ENCODE measurements at places on chromosomes 3 and 15.

- DNase-seq: no peak
Observed at GRCh38 chr3:108021131-108021530, 69.7 kb downstream of the CD47 start.

DNA sequence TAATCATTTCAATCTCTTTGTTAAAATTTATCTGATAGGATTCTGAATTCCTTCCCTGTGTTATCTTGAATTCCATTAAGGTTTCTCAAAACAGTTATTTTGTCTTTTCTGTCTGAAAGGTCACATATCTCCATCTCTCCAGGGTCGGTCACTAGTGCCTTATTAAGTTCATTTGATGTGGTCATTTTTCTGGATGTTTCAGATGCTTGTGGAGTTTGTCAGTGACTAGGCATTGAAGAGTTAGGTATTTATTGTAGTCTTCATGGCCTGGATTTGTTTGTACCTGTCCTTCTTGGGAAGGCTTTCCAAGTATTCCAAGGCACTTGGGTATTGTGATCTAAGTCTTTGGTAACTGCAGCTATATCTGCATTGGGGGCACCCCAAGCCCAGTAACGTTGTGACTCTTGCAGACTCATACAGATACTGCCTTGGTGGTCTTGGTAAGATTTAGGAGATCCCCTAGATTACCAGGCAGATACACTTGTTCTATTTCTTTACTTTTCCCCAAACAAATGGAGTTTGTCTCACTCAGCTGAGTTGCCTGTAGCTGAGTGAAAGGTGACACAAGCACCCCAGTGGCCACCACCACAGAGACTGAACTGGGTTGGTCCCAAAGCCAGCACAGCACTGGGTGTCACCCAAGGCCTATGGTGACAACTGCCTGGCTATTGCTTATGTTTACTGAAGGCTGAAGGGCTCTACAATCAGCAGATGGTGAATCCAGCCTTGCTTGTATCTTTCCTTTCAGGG, 18.9 kb upstream of the SLC27A2 start:
- no peak for DNase-seq

DNA sequence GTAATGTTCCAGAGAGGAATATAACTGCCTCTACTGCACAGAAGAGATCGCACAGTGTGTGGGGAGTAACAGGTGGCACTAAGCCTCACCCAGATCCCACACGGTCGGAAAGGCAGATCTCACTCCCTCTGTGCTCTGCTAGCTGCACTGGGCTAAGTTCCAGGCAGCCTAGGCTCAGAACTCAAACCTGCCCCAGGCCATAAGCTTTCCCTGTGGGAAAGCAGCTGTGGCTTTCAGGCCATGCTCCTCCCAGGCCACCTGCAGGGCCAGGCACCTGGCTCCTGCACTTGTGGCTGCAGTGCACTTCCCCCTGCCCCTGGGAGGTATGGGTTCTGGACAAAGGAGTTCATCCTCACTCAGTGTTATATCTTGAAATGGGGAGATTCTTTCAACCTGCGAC, 27.5 kb downstream of the PCCB start:
- no peak for DNase-seq

GRCh38 chr3:110711851-110712516, 359.6 kb upstream of the NECTIN3 start:
- no peak for DNase-seq

- no peak for DNase-seq
Observed at GRCh38 chr15:67955252-67955651, 98.9 kb upstream of the PIAS1 start.

- DNase-seq: no peak
Observed at GRCh38 chr3:189372243-189372642, 200.5 kb downstream of the TPRG1 start.

GRCh38 chr3:28291577-28291976, 50.2 kb downstream of the CMC1 start:
- DNase-seq: no peak

DNA sequence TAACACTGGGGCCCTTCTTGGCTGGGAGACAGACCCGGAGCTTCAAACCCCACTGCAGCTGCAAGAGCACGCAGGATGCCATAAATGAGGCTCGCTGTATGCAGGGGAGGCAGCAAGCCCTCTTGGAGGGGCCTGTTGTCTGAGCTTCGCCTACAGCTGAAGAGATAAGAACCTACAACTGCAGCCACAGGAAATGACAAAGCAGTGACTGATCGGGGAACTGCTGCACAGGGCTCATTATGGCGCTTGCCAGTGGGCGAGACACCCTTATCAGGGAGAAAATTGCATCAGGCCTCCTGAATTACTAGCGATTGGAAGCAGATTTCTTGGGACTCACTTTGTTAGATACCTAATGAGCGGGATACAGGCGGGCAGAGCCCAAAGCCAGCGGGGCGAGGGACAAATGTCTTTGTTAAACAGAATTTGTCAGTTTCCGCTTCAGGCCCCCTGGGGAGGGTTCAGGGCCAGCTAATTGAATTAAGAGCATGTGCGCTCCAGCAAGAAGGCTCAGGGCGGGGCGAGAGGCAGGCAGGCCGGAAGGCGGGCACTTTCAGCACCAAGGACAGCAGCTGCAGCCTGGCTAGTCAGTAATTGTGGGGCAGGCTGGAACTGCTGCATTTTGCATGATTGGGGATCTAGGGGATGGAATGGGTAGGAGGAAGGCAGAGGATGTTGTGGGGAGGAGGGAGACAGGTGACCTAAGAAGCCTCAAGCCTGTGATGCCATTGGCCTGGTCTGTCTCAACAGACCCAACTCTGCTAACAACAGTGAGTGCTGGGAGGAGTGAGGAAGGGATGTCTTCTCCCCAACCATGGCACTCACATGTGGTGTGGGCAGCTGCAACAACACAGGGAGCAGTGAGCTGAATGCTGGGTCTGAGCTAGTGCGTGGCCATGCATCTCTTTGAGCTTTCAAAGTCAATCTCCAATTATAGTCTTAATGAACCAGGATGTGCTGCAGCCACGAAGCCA, 55.3 kb downstream of the CCDC33 start:
- no peak for DNase-seq

DNA sequence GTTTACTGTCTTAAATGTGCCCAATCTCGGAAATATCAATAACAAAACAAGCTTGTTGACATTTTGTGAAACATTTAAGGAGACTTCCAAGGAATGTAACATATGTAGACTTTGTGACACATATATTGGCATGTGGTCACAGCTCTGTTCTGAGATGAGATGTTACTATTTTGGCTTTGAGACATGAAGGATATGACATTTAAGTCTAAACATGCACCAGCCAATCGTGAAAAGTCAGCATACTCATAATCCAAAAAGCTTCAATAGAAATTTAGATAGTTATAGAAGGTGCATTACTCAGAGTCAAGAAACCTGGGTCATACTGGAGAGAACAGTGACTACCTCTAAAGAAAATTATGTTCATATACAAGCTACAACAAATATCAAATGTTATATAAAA, 13.4 kb downstream of the COMMD2 start:
- no peak for DNase-seq

DNA sequence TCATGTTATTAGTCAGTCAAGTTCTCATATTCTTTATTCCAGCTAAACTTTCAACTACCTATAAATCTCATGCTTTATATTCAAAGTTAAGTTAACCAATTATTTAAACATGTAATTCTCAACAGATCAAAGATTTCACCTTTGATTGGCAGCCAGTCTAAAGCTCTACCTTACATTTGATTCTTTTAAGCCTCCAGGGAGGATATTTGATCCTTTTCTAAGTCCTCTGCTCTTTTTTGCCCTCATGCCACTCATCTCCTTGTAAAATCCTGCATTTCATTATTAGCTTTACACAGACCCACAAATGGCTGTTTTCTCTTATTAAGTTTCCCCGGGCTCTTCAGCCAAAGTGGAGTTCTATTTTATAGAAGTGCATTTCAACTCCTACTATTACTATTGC, 134.1 kb downstream of the NLGN1 start:
- DNase-seq: no peak

- DNase-seq: no peak
Observed at GRCh38 chr3:8536096-8537056, 34.8 kb downstream of the LMCD1 start.

GRCh38 chr15:41811432-41812195, 16.3 kb upstream of the JMJD7 start:
- DNase-seq: no peak

- no peak for DNase-seq
Observed at GRCh38 chr3:138827222-138827621, 7.5 kb downstream of the PIK3CB start.

DNA sequence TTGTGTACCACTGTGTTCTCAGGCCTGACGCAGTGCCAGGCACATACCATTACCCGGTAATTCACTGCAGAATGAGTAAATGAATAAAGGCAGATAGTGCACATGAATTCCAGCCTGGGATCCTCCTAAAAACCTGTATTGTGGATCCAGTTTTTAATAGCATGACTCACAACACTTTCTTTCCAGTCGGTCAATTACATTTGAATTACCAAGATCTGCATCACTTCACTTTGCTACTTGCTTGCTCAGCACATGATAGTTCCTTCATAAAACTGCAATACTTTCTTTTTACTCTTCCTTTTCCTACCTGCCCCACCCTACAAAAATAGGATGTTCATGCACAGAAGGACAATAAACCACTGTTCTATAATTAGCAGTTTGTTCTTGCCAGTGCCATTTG, 553.8 kb downstream of the MAGI1 start:
- no peak for DNase-seq

- no peak for DNase-seq
Observed at GRCh38 chr3:80018375-80018774, 250.6 kb upstream of the ROBO1 start.

- DNase-seq: no peak
Observed at GRCh38 chr3:113079218-113079961, 88.6 kb downstream of the GTPBP8 start.

DNA sequence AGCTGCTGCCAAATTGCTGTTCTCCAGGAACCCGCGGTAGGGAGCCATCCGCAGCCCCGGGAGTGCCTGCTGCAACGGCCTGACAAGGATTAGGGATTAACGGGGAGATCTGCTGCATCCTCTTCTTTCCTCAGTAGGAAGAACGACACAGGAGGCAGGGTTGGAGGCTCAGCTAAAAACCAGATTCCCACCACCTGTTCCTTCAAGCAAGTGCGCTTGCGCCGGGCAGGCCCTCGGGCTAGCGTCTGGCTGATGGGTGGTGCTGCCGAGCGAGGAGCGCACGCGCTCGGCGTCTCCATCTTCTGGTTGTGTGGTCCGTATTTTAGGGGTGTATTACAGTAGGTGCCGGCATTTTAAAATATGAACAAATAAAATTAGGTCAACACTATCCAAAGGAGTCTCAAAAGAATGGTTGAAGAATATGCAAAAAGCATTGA, 25.4 kb upstream of the SLC25A26 start:
- DNase-seq: peak; percentile 4

GRCh38 chr3:16738451-16738850, 133.2 kb upstream of the DAZL start:
- no peak for DNase-seq

DNA sequence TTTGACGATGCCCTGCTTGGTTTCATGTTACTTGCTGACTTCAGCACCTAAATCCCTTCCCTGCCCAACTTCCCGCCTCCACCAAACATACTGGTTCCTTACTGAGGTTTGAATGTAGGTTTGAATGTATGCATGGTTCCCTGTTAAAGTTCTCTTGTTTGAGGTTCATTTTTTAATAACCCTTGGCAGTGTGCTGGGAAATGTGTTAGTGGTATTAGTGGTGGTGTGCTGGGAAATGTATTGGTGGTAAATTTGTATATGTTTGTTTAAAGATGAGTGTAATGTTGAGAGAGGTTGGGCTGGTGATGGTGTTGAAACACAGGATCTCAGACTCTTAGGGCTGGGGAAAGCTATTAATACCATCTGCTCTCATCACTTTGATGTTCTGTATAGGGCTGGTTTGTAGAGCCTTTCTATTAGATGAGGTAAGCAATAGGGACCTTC, 392.7 kb downstream of the PTPRG start:
- no peak for DNase-seq

- DNase-seq: no peak
Observed at GRCh38 chr3:171309906-171310359, 150.3 kb downstream of the TNIK start.

DNA sequence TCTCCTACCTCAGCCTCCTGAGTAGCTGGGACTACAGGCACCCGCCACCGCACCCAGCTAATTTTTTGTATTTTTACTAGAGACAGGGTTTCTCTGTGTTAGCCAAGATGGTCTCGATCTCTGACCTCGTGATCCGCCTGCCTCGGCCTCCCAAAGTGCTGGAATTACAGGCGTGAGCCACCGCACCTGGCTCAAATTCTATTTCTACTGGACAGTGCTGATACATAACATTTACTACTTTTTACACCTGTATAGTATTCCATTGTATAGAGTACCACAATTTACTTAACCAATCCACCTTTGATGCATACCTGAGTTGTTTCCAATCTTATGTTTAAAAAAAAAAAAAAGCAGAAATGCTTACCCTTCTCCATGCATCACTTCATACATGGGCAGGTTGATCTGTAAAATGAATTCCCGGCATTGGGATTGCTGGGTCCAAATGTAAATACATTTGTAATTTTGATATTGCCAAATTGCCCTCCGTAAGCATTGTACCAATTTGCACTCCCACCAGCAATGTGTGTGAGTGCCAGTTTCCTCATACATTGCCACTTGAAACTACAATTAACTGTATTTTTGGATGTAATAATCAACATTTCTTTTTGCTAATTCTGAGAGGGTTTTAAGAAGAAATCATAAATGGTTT, 94.5 kb downstream of the NPTN start:
- no peak for DNase-seq

DNA sequence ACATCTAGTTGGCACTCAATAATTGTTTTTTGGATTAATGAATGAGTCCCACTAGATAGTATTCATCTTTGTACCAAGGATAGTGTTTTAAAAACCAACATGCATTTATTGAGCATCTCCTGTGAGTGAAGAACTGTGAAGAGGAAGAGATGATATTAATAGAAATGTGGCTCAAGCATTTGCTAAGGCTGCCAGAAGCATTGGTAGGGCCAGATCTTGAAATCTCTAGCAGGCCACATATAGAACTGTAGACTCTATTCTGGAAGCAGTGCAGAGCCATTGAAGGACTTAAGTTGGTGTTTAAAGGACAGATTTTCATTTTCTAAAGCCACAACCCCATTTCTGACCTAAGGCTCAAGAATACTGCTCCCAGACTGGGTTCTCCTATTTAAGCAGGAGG, 99.0 kb downstream of the NEK11 start:
- no peak for DNase-seq

- peak; percentile 36 for DNase-seq
Observed at GRCh38 chr15:42084465-42085235, 9.7 kb downstream of the PLA2G4D start.

DNA sequence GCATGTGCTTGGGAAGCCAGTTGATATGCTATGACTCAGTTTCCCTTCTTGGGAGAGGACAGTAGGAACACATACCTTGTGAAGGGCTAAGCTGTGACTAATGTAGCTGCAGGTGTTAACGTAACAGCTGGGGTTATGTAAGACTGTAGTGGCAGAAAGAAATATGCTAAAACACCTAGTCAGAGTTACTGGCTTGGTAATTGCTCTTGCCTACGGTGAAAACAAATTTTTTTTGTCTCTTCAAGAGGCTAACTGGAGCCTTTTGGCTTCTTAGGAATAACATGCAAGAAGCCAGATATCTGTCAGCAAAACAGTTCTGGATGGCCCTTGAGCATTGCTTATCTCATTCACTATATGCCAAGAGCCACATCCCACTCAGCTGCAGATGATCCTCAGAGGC, 1.4 kb downstream of the MAPKBP1 start:
- no peak for DNase-seq
